Right lung (tissue), 10 donors: ENCODE measurements at places on chromosomes 5 and 9. TPM values are rescaled to one million over a fixed set of nuclear protein-coding genes. Genes with fewer than 3 reads are reported as not detected.

ERCC8 gene
- 21.5 TPM for polyA plus RNA-seq

QRFP gene
- 0.46 TPM for polyA plus RNA-seq

AJM1 gene
- polyA plus RNA-seq: 0.56 TPM

SAXO1 gene
- 0.31 TPM for polyA plus RNA-seq

ACTBL2 gene
- polyA plus RNA-seq: not detected

PCSK1 gene
- polyA plus RNA-seq: 0.43 TPM

SLC6A19 gene
- polyA plus RNA-seq: not detected

BNC2 gene
- polyA plus RNA-seq: 12.2 TPM

NIPAL4 gene
- 0.24 TPM for polyA plus RNA-seq

PCDH12 gene
- polyA plus RNA-seq: 33.0 TPM

ANKRD18B gene
- polyA plus RNA-seq: 0.50 TPM

C9orf57 gene
- polyA plus RNA-seq: not detected

ESM1 gene
- 6.3 TPM for polyA plus RNA-seq
